ENCODE measurements at places on chromosomes 2 and 18.

- no peak for DNase-seq
Measured at GRCh38 chr2:222160944-222161343, 137.9 kb downstream of the PAX3 start.

GRCh38 chr2:233438573-233439147 is 84.4 kb downstream of the DGKD start:
- no peak for DNase-seq

DNA sequence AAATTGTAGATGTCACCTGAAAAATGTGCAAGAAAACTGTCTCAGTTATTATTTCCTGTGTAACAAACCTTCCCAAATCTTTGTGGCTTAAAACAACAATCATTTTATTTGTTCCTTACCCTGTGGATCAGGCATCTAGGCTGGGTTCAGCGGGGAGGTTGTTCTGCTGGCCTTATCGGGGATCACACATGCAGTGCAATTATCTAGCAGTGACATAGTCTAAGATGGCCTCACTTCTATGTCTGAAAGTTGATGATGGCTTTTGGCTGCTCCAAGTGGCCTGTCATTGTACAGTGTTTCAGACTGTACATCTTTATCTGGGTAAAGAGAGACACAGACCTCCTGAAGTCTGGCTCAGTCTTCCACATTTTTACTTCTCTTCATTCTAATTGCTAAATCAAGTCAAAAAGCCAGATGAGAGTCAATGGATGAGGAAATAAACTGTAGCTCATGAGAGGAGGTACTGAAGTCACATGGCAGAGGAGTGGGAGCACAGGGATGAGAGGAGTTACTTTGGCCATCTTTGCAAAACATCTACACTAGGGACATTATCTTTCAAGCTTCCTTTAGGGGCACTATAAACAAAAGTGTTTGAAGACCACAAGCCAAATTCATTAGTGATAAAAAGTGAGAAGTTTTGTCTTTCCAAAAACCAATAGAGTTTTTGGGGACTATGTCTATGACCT is 243.1 kb upstream of the CCDC68 start:
- DNase-seq: no peak

DNA sequence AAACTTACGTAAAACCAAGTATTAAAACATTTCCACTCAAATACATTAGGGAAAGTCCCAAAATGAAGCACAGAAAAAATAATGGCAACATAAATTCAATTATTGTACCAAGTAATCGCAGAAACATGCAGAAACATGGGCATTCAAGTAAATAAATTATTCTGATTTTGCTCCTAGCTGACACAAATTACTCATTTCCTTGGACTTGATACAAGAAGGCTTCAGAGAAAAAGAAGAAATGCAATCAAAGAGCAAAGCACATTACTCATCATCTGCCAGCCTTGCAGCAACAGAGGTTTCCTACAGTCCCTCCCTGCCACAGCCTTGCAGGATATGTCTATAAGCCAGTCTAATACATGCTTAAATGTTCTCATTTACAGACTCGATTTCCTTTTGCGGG is 439.8 kb upstream of the LYPD1 start:
- no peak for DNase-seq

DNA sequence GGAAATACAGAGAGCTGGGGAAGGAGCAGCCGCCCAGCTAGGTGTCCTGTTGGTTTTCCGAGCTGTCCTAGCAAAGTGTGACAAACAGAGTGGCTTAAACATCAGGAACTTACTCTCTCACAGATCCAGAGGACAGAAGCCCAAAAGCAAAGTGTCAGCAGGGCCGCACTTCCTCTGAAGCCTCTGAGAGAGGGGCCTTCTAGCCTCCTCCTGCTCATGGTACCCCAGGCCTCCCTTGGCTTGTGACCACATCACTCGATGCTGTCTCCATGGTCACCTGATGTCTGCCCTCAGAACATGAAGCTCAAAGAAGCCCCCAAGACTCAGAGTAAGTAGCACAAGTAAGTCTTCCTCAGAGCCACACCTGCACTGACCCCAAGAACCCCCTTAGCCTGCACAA is 650.5 kb upstream of the ID2 start:
- DNase-seq: no peak

GRCh38 chr2:190781604-190782198 is 98.9 kb upstream of the GLS start:
- DNase-seq: no peak

DNA sequence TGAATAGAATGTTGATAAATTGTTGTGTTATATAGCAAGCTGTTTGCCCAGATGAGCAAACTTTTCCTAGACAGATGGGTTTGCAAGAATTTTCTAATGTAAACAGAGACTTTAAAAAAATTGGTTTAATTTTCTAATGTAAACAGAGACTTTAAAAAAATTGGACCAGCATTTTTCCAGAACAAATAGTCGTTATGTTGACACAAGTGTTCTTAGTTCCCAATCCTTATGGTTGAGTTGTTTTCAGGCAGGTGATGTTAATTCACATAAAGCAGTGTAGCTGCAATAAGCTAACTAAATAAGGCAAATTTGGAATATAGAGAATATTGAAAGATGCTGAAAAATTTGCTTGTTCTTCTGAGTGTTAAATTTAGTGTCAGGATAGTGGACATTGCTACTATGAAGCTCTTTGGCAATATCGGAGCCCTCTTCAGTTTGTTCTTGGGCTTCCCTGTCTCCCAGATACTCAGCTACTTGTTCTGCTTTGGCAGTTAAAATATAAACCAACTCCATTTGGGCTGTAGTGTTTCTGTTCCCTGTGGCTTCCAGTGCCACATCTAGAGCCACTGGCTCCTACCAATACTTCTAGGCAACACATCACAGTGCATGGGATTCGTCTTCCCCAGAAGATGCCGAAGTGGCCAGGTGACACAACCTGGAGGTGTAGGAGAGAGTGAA is 105.7 kb downstream of the DYNAP start:
- DNase-seq: no peak

DNA sequence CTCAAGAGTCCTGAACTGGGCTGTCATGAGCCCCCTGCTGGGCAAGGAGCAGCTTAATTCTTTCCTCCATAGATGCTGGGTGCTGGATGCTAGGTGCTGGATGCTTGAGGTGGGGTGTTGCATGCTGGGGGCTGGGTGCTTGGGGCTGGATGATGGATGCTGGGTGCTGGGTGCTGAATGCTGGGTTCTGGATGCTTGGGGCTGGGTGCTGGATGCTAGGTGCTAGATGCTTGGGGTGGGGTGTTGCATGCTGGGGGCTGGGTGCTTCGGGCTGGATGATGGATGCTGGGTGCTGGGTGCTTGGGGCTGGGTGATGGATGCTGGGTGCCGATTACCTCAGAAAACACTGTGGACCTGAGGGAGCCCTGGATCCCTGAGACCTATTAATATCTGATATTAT is 837.7 kb downstream of the GALR1 start:
- no peak for DNase-seq

All from SIG-M5 (cell line).